ENCODE measurements at places on chromosomes 7 and 10. TPM values are rescaled to one million over a fixed set of nuclear protein-coding genes. Genes with fewer than 3 reads are reported as not detected.

C10orf67 gene
- total RNA-seq: not detected

NKX1-2 gene
- not detected for total RNA-seq

ACHE gene
- total RNA-seq: 0.16 TPM

ADAMTS14 gene
- 1.3 TPM for total RNA-seq

PIP gene
- 0.32 TPM for total RNA-seq

GRM3 gene
- total RNA-seq: not detected

CEP41 gene
- 6.9 TPM for total RNA-seq

LRRD1 gene
- total RNA-seq: not detected

CCDC136 gene
- total RNA-seq: 0.18 TPM

THSD7A gene
- 3.1 TPM for total RNA-seq

CRHR2 gene
- not detected for total RNA-seq

ZNF727 gene
- total RNA-seq: not detected

SCRN1 gene
- total RNA-seq: 66.1 TPM

TMEM140 gene
- total RNA-seq: 1.6 TPM

SH2D4B gene
- total RNA-seq: not detected

PTN gene
- 1.6 TPM for total RNA-seq

ZPBP gene
- not detected for total RNA-seq

SOSTDC1 gene
- total RNA-seq: not detected

TMEM178B gene
- total RNA-seq: not detected

AIFM2 gene
- total RNA-seq: 12.1 TPM

HIBADH gene
- total RNA-seq: 56.9 TPM

POM121 gene
- 11.0 TPM for total RNA-seq

RNF133 gene
- not detected for total RNA-seq

MAGI2 gene
- 1.3 TPM for total RNA-seq

SLC29A3 gene
- 1.3 TPM for total RNA-seq

ADCYAP1R1 gene
- total RNA-seq: not detected

TMEM254 gene
- 17.7 TPM for total RNA-seq

CUZD1 gene
- 0.18 TPM for total RNA-seq

FEZF1 gene
- total RNA-seq: not detected

PCLO gene
- total RNA-seq: not detected

KIAA1549 gene
- 1.3 TPM for total RNA-seq

KIF11 gene
- total RNA-seq: 6.5 TPM

PDZD7 gene
- total RNA-seq: 1.3 TPM

SPDYE2 gene
- not detected for total RNA-seq

MOSPD3 gene
- 12.8 TPM for total RNA-seq
